NCI-H187 (cell line): ENCODE measurements at places on chromosomes 13 and 19.

DNA sequence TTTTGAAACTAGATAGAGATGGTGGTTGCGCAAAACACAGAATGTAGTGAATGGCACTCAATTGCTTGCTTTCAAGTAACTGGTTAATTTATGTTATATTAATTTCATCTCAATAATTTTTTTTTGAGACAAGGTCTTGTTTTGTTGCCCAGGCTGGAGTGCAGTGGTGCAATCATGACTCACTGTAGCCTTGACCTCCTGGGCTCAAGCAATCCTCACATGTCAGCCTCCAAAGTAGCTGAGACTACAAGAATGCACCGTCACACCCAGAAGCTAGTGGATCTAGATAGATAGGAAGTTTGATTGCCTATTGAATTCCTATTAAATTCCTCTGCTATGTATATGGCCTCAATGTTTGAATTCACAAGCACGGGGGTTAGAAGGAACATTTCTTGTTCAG, 26.4 kb upstream of the ADGRE2 start:
- no peak for DNase-seq

- no peak for DNase-seq
Observed at GRCh38 chr13:37686501-37686900, 87.9 kb upstream of the POSTN start.

DNA sequence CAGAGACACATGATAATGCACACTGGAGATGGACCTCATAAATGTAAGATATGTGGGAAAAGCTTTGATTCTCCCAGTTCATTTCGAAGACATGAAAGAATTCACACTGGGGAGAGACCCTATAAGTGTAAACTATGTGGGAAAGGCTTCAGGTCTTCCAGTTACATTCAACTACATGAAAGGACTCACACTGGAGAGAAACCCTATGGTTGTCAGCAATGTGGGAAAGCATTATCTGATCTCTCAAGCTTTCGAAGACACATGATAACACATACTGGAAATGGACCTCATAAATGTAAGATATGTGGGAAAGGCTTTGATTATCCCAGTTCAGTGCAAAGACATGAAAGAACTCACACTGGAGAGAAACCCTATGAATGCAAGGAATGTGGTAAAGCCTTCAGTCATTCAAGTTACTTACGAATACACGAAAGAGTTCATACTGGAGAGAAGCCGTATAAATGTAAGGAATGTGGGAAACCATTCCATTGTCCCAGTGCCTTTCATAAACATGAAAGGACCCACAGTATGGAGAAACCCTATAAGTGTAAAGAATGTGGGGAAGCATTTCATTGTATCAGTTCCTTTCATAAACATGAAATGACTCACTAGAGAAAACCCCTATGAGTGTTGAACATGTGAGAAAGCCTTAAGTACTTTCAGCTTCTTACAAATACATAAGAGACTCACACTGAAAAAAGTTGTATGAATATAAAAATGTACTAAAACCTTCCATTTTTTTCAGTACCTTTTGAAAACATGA, 14.7 kb downstream of the ZNF441 start:
- no peak for DNase-seq

GRCh38 chr13:73741111-73741510, 393.1 kb downstream of the KLF12 start:
- no peak for DNase-seq

DNA sequence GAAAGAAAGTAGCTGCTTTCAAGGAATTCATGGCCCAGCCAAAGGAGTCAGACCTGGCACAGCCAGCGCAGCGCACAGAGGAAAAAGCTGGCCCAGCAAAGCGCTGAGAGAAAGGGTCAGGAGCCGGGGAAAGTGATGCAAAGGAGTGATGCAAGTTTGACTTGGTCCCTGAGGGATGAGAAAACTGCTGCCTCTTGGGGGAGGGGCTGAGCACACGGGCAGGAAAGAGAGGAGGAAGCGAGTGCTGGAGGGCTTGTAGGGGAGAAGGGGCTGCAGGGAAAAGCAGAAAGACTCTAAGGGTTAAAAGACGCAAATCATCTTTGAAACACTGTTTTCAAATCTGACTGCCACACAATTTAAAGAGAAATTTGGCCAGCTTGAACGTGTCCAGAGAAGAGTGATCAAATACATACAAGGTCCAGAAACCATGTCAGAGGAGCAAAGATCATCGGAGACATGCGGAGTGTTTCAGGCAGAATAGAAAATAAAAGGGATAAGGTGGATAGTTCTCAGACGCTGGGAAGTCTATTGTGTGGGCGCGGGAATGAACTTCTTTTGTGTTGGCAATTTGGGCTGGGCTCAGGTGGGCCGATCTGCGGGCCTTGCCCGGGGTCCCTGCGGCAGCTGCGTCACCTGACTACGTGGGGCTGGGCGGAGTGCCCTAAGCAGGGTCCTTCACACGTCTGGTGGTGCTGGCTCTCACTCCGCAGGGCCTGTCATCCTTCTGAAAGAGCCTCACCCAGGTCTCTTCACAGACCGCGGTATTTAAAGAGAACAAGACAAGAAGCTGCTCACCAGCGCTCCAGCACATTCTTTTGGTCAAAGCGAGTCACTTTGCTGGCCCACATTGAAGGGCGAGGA, 18.1 kb downstream of the N4BP2L1 start:
- no peak for DNase-seq

- DNase-seq, result no peak
Observed at GRCh38 chr13:113337976-113338375, 26.0 kb downstream of the GRTP1 start.

- no peak for DNase-seq
Observed at GRCh38 chr19:19304186-19304965, 15.9 kb downstream of the SUGP1 start.

GRCh38 chr19:49591731-49592485, 926 bp downstream of the PRR12 start:
- DNase-seq, result no peak

- DNase-seq, result no peak
Observed at GRCh38 chr19:35018379-35018778, 11.9 kb upstream of the SCN1B start.

GRCh38 chr19:47330466-47330869, 1.5 kb upstream of the C5AR2 start:
- DNase-seq, result no peak

GRCh38 chr19:10653482-10653731, 739 bp upstream of the ILF3 start:
- no peak for DNase-seq

- no peak for DNase-seq
Observed at GRCh38 chr19:31943191-31943661, 402.2 kb upstream of the ZNF507 start.

- DNase-seq, result no peak
Observed at GRCh38 chr13:69485991-69486592, 621.5 kb upstream of the ATXN8OS start.

DNA sequence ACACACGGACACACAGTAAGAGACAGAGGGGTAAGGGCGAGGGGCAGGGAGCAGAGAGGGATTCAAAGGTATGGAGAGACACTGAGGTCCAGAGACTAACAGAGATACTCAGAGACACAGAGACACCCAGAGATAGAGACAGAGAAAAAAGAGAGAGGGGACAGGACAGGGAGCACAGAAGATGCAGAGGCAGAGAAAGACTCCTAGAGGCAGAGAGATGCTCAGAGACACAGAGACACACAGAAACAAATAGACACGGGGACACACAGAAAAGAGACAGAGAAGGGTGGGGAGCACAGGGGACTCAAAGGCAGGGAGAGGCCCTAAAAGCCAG, 39.8 kb downstream of the DEDD2 start:
- DNase-seq, result no peak

DNA sequence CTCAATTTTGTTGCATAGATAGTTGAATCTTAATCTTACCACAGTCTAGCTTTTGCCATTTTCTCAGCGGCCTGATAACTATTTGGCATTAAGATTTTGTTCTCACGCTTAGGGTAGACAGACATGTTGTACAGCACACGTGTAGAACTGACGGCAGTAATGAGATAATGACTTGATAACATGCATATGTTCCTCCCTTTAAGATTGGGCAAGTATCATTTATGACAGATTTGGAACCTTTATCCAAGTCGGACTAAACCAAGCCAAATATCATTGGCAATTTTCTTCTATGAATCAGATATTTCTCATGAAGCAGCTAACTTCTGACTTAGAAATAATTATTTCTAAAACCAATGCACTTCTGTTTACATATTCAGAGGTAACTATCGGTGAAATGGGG, 205.5 kb downstream of the NDFIP2 start:
- no peak for DNase-seq

DNA sequence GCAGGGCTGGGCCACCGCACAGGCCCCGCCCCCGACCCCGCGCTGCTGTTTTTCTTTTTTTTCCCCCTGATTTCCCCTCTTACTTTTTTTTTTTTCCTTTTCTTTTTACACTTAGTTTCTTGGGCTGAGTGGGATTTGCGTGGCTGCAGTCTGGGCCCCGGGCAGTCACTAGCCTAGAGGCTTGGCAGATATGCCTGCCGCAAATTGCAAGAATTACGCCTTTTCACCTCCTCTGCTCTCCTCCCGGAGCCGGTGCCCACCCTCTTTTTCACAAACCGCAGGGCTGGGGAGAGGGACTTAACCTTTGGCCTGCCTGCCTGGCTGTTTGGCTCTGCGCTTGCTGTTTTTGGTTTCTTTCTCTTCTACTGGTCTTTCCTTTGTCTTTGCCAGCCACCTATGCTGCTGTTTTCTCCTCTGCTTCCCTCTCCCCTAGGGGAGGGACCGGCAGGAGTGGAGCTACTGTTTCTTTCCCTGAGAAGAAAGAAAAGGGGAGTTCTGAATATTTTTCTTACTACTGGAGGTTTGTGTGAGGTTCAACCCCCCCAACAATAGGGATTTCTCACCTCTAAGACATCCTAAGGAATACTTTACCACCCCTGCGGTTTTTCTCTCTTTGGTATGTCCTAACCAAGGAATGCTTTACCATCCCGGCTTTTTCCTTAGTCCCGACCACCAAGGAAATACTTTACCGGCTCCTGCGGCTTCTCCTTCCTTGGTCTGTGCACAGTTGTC, 11.0 kb downstream of the ZNF552 start:
- no peak for DNase-seq

DNA sequence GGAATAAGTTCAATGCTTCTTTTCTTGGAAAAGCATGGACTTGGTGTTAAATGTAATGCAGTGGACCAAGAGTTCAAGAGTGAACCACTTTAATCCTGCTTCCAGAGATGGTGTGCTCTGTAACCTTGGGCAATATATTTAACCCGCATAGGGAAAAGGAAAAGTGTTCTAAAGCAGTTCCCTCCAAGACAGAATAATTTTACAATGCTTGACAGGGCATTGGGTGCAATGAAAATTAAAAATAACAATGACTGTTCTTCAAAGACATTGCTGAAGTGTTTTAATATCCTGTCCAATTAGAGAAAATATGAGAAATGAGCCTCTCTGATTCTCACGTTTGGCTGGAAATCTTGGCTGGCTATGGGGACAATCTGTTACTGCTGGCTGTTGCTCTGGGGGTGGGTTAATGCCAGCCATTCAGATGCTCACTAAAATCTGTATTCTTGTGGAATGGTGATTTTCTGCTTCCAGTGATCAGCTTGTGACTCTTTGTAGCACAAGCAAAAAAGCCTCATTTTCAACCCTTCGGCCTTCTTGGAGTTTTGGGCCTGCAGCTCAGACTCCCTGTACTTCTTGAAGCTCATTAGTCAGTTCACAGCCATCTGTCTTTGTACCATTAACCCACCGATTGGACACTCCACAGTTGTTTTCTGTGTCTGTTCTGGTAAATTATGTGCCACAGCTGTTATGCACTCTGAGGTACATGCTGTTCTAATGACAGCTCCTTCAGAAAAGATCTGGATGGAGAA, 310.6 kb downstream of the LMO7 start:
- no peak for DNase-seq

DNA sequence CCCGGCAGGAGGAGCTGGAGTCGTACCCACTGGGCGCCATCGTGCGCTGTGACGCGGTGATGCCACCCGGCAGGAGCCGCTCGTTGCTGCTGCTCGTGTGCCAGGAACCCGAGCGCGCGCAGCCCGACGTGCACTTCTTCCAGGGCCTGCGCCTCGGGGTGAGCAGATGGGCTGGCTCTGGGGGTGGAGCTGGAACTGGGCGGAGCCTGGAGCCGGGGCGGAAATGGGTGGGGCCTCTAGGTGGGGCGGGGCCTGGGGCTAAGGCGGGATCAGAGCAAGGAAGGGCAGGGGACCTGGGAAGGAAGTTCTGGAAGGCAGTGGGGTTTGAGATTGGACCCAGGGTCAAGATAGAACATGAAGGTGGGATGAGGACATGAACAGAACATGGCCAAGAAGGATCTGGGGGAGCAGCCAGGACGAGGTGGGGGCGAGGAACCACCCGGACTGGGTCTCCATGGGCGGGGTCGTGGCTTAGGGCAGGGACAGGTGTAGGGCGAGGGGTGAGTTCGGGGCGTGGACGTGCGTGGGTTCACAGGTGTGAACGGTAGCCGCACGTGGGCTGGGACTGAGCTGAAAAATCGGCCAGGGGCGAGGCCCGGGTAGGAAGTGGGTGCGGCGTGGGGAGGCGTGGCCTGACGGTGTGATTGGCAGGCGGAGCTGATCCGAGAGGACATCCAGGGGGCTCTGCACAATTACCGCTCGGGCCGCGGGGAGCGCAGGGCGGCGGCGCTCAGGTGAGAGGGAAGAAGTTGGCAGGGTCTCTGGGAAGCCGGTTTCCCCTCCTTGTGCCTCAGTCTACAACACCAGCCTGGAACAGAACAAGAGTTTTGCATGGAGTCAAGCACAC, 4.7 kb downstream of the EPS8L1 start:
- peak; percentile 63 for DNase-seq

- no peak for DNase-seq
Observed at GRCh38 chr13:40061466-40062450, 406.3 kb downstream of the COG6 start.

GRCh38 chr19:45632468-45633196, 6.6 kb downstream of the EML2 start:
- peak; percentile 57 for DNase-seq

DNA sequence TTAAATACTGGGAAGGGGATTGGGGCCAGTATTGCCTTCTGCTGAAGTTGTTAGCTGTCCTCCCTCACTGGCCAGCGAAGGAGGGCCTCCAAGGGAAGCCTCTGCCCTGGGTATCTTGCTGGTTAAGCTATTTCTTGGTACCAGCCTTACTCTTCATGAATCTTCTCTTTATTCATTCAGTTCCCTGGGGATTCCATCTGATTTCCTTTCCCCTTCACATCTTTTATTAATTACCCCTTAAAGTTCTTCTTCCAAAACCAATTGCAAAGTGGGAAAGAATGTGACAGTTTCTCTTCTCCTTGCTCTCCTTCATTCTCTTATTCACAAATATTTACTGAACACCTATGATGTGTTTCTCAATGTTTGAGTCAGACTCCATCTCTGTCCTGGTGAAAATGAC, 36.7 kb upstream of the STK24 start:
- no peak for DNase-seq

DNA sequence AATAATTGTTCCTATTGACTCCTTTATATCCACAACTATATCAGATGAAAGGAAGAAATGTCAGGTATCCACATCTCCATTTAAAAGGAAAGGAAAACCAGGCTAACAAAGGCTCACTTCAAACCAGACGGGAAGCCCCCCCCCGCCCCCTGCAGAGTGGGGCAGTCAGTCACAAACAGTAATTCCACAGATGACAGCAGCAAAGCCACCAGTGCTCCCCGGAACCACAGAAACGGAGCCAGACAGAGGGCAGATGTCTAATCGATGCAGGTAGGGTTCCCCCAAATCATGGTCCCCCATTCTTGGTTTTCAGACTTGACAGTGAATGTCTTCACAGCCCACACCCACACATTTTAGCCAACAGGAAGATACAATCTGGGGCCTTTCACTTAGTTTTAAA, 100.8 kb downstream of the STK24 start:
- no peak for DNase-seq

GRCh38 chr19:33297401-33298145, 4.8 kb downstream of the CEBPA start:
- no peak for DNase-seq
